ENCODE measurements at places on chromosomes 13 and 19.

GRCh38 chr19:19465436-19466070 is 49.8 kb downstream of the TSSK6 start:
- DNase-seq = no peak

GRCh38 chr19:49106648-49107135 is 7.5 kb upstream of the LIN7B start:
- DNase-seq = no peak

GRCh38 chr19:6056282-6056741 is 54.0 kb downstream of the RFX2 start:
- no peak for DNase-seq

DNA sequence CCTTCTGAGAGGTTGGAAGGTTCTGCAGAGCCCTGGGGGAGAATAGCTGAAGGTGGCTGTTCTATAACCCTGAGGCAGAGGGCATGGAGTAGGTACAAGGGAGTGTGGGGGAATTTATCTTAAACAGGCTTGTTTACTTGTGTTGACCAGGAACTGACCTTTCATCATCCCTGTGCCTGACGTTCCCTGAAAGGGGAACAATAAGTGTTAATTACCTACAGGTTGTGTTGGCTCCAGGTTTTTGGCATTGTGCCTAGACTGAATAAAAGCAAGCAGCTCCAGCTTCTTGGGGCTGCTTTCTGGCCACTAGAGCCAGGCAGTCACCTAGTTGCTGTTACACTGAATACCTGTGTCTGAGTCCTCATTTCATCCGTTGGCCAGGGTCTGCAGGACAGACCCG is 60.0 kb downstream of the ZNF627 start:
- DNase-seq = no peak

DNA sequence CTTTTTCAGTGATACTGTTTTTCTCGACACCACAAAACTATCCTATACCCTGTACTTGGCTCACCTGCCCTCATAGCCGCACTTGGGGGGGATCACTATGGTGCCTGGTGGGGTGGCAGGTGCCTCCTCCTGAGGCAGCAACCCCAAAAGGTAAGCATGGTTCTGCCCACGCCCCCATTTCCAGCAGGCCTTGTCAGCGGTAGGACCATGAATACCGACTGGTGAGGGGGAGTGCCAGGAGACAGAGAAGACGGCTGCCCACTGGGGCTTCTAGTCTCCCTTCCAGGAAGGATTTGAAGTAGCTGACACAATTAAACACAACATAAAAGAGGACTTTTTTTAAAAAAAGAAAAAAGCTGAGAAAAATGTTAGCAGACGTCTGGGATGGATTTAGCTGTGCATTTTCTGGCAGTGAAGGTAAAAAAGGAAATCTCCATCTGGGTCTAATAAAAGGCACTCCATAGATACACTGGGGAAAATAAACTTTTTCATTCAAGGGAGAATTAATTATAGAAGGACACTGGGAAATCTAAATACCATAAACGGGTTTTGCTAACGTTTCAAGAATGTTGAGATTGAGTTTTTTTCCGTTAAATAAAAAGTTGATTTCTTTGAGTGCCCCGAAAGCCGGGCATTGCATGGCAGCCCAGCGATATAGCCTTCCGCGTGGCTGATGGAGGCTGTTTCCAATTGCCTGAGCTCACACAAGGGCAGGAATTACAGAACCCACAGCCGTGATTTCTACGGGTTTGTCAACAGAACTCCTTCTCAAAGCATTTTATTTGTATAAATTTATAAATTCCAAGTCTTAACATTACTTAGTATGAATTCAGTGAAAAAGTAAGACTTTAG is 45.1 kb downstream of the ATP11A start:
- no peak for DNase-seq

DNA sequence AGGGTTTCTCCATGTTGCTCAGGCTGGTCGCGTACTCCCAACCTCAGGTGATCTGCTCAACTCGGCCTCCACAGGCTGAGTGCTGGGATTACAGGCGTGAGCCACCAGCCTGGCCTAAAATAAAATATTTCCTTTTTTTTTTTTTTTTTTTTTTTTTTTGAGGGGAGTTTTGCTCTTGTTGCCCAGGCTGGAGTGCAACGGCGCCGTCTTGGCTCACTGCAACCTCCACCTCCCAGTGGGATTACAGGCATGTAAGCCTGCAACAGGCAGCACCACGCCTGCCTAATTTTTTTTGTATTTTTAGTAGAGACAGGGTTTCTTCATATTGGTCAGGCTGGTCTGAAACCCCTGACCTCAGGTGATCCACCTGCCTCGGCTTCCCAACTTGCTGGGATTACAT is 4.9 kb downstream of the ZNF506 start:
- no peak for DNase-seq

DNA sequence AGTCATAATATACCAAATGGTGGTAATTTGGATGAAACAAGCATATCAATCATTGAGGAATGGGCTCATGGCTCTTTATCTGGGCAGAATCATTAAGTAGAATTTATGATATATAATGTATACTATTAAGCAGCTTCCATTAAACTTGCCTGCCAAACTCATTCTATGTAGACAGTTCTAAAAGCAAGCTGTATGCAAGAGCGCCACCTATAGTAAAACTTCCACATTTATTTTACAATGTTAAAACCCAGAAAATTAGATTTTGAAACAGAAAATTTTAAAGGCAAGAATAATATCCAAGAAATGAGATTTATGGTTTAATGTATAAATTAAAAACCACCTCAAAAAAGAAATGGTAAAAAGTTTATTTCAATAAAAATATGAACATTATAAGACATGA is 161.5 kb downstream of the MZT1 start:
- DNase-seq = no peak

GRCh38 chr19:57002710-57003109 is 117.1 kb upstream of the USP29 start:
- no peak for DNase-seq

GRCh38 chr13:85521657-85522056 is 277.6 kb downstream of the SLITRK6 start:
- DNase-seq = no peak

GRCh38 chr19:10891405-10892086 is 20.2 kb downstream of the CARM1 start:
- no peak for DNase-seq

- no peak for DNase-seq
Observed at GRCh38 chr13:75366380-75367280, 115.3 kb downstream of the TBC1D4 start.

GRCh38 chr13:54449922-54450321 is 1421.3 kb downstream of the OLFM4 start:
- DNase-seq = no peak

DNA sequence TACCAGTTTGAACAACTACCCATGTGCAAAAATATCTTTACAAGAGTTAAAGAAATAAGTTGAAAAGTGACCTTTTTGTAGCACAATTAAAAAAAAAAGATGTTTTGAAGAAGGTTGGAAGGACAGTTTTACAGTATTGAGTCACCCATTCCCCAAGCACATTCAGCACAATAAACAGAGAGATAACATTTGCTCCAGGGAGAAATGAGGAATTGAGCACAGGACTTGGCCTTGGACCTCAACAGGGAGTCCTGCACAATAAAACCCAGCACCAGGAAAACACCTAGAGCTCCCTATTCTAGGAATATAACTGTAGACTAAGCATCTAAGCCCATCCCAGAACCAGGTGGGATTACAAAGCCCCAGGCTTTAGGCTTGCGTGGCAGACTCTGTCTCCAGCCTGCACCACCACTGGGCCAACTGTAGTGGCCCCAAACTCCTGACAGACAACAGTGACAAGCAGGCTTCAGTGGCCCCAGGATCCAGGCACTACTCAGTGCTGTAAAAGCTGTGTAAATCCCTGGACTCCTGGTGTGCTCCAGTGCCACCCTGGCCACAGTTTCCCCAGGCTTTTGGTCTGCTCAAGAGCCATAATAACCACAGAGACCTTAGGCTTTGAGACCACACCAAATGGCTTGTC is 857.2 kb downstream of the SLITRK1 start:
- DNase-seq = no peak

DNA sequence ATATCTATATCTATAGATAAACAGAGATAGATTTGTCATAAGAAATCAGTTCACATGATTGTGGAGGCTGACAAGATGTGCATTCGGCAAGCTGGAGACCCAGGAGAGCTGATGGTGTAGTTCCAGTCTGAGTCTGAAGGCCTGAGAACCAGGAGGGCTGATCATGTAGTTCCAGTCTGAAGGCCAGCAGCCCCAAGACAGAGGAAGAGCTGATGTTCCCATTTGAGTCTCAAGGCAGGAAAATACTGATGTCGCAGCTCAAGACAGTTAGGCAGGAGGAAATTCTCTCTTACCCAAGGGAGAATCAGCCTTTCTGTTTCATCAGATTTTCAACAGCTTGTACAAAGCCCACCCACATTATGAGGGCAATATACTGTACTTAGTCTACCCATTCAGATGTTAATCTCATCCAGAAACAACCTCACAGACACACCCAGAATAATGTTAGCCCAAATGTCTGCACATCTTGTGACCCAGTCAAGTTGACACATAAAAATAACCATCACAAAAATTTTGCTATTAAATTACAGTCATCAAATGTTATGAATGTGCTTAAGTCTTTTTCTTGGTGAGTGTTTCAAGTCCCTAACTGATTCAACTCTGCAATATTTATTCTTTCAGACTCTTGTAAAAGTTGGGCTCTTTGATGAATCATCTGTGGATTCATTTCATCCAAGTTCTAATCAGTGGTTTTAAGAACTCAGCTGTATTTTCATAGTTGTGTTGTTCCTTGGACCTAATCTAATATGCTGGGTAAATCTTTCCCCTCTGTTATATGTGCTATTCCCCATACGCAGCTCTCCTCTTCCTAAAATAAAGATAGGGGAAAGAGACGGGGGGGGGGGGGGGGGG is 22.7 kb upstream of the LRCH1 start:
- no peak for DNase-seq

DNA sequence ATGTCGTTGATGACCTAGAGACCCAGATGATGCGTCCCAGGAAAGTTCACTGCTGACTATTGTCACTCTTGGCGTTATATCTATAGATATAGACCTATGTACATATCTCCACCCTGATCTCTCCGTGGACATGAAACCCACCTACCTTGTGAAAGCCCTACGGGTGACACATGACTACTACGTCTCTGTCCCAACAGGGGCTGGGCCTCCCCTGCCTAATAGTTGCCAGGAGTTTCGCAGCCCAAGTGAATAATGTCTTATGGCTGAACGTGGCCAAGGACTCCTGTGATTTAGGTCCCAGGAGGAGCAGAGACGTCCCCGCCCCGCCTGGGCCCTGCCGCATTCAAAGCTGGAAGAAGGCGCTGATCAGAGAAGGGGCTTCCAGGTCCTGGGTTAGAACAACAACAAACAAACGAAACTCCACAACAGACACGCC is 4.9 kb upstream of the POU4F1 start:
- no peak for DNase-seq

GRCh38 chr13:79191501-79191900 is 214.6 kb downstream of the RBM26 start:
- DNase-seq = no peak

GRCh38 chr19:30479231-30479630 is 107.0 kb downstream of the ZNF536 start:
- DNase-seq = no peak

DNA sequence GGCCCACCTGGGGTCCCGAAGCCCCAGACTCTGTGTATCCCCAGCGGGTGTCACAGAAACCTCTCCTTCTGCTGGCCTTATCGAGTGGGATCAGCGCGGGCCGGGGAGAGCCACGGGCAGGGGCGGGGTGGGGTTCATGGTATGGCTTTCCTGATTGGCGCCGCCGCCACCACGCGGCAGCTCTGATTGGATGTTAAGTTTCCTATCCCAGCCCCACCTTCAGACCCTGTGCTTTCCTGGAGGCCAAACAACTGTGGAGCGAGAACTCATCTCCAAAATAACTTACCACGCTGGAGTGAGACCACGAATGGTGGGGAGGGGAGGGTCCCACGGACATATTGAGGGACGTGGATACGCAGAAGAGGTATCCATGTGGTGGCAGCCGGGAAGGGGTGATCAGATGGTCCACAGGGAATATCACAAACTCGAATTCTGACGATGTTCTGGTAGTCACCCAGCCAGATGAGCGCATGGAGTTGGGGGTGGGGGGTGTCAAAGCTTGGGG is 1.0 kb upstream of the ICAM5 start:
- no peak for DNase-seq

GRCh38 chr13:62243106-62243505 is 827.5 kb upstream of the PCDH20 start:
- no peak for DNase-seq
